B cell (primary cell): ENCODE measurements at places on chromosomes 1 and 21. TPM values are rescaled to one million over a fixed set of nuclear protein-coding genes. Genes with fewer than 3 reads are reported as not detected.

Gene SLC37A1
- 38.1 and 46.4 TPM in 2 replicates for polyA plus RNA-seq

Gene KIRREL1
- not detected in 2 replicates for polyA plus RNA-seq

Gene MT1HL1
- not detected in 2 replicates for polyA plus RNA-seq

Gene LYPD8
- 0.10 TPM in 1 of 2 replicates, not detected in the other for polyA plus RNA-seq

Gene PIGK
- polyA plus RNA-seq = 3.1 and 3.5 TPM in 2 replicates

Gene ERICH3
- polyA plus RNA-seq = 0.03 and 0.10 TPM in 2 replicates

Gene FAM89A
- polyA plus RNA-seq = 1.5 and 3.2 TPM in 2 replicates
